ENCODE measurements at places on chromosomes 7 and 10.

DNA sequence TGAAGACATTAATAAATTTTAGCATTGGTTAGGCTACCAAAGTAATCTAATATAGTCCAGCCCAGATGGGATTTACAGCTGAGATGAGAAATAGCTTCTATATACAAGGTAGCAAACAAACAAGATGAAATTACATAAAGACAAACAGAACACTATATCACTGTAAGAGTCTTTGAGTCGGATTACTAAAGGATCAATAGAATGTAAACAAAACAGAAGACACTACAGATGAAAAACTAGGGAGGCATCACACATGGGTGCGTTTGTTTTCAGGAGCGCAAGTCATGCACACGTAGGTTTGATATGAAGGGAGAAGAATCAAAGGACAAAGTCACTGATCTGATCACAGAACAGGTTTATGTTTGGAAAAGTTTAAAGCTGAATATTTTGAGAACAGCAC lies 26.5 kb downstream of the MPP7 start:
- DNase-seq, result no peak

DNA sequence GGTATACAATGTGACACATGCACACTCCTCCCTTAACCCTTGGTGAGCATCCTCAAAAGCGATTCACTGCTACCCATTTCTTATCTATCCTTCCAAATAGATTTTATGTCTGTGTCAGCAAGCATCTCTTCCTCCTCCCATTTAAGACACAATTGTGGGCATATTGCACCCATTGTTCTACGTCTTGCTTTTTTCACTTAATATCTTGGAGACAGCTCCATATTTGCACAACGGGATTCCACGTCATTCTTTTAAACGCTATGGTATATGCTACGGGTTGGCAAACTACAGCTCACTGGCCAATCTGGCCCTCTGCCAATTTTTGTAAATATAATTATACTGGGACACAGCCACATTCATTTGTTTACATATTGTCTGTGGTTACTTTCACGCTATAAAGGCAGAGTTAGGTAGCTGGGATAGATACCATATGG lies 88.6 kb downstream of the RNF216 start:
- DNase-seq, result no peak

DNA sequence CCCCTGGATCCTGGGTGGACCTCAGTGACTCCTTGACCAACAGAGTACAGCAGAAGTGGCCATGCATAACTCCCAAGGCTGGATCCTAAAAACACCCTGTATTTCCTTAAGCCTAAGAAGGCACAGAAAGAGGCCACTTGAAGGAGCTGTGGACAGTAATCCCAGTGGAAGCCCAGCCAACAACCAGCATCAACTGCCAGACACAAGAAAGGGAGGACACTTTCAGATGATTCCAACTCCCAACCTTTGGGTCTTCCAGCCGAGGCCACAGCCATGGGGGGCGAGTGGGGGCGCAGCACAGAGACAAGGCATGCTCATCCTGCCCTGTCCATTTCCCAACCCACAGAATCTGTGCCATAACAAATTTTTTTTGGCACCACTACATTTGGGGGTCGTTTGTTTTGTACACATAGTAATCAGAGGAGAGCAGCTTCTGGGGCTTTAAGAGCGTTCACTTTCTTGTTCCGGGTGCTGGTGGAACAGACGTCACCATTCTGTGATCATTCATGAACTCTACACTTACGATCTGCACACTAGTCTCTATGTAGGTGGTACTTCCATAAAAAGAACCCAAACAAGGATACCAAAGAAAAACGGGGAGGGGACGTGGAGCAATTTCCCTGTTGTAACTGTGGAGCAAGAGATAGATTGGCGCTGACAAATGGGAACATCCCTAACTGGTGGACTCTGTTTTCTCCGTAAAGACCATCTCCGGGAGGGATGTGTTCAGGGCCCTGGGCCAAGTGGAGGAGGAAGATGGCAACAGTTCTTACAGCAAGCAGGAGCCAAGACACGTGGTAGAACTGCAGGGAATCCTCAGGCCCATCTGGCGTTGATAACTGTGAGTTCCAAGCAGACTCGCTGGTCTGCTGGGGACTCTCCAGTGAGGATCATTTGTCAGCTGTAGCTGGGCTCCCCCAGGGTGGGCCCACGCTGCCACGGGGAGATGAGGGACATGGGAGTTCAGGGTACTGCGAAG lies 6.0 kb upstream of the SLC29A3 start:
- no peak for DNase-seq

DNA sequence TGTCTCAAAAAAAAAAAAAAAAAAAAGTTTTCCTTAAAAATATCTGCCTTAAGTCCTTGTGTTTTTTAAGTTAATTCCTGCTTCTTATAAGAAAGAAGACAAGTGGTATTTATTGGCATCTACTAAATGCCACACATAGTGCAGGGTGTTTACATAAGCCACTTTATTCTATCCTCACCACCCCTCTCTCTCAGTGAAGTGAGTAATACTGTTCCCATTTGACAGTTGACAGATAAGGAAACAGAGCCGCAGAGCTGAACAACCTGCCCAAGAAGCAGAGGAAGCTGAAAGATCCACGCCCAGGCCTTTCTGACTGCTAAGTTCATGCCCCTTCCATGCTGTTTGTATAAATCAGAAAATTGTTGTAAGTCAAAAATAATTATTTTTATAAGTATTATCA lies 54.1 kb downstream of the ABLIM1 start:
- DNase-seq, result no peak

GRCh38 chr7:150443793-150444540 lies 6.5 kb upstream of the GIMAP8 start:
- DNase-seq, result no peak

DNA sequence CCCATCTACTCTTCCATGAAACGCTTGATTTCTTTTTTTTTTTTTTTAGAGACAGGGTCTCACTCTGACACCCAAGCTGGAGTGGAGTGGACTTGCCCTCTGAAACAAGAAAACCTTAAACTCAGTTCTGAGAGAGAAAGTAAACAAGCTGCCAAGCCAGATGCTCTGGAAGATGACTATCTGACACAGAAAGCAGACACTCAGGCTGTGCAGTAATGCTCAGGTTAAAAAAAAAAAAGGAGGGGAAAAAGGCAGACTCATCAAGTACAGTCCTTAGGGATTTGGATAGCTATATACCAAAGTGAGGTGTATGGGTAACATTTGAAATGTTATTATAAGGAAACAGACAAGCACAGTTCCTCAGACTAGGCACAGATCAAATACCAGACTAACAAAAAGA lies 80.5 kb downstream of the IDE start:
- DNase-seq, result no peak

- no peak for DNase-seq
Observed at GRCh38 chr10:69307434-69307833, 29.1 kb downstream of the HK1 start.
